T follicular helper cell (primary cell): ENCODE measurements at places on chromosomes 12 and 14.
A peak's percentile ranks its signal among the peaks of the same experiment; 100 is the strongest.

GRCh38 chr12:102562836-102563425 lies 82.6 kb upstream of the IGF1 start:
- no peak for DNase-seq

GRCh38 chr12:48185181-48185919 lies 1.9 kb downstream of the CCDC184 start:
- no peak for DNase-seq

DNA sequence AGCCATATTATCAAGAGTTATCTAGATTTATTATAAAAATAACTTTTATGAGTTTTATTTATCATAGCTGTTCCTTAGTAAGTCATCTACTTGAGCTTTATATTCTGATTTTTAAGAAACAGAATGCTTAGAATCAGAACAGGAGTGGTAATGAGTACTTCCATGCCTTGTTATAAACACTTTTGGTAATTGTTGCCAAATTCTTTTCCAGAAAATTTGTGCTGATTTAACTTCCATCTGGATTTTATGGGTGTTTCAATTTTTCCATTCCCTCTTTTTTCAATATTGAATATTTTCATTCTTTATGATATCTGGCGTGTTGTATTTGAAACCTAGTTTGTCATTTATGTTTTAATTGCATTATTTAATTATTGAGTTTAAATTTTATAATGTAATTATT lies 131.2 kb downstream of the MSRB3 start:
- no peak for DNase-seq

DNA sequence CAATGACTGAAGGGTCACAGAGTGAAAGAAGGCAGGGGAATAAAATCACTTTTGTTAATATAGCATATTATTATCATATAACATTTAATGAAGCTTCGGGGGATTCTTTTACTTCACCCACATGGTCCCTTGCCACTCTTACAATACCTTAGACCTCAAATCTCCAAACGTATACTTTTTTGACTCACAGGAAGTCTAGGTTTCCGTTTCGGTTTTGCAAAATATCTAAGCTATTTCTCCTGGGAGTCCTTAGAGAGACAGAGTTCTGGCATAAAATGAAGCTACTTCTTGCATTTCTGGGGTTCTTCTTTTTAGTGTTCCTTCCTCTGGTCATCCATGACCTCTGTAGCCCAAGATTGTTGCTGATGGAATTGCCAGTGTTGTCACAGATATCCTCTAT lies 590.5 kb upstream of the ATP2B1 start:
- DNase-seq, result no peak

GRCh38 chr12:124916374-124917134 lies 2.1 kb upstream of the UBC start:
- no peak for DNase-seq

GRCh38 chr14:54083549-54084239 lies 127.1 kb upstream of the BMP4 start:
- no peak for DNase-seq

- DNase-seq, result no peak
Measured at GRCh38 chr12:24102676-24103075, 153.2 kb upstream of the SOX5 start.

- no peak for DNase-seq
Measured at GRCh38 chr12:62983594-62983993, 48.6 kb upstream of the PPM1H start.

GRCh38 chr12:20268771-20269170 lies 99.6 kb upstream of the PDE3A start:
- no peak for DNase-seq

DNA sequence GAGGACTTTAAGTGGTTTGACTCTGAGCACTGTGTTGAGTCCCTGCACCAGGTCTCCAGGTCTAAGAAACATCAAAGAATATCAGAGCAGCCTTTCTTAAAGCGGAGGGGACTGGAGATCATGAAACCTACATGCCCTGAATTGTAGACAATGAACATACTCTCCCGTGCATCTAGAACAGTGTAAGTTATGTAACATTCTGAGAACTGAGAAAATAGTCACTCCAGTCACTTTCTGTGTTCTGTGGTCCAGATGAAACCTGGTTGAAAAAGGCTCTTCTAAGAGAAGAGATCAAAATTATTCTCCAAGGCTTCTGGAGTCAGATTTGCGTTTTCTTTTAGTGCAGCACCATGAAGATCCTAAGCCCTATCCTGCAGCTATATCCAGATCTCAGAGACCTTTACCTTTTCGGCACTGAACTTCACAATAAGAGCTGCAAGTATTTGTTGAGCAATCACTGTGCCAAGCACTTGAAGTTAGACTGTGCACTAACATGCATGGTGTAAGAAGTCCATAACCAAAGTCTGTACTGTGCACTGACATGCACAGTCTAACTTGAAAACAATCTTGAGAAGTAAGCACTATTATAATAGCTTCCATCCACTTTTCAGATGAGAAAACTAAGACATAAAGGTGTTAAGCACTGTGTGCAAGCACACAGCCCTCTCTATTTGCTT lies 65.6 kb upstream of the TMEM263 start:
- DNase-seq, result no peak

DNA sequence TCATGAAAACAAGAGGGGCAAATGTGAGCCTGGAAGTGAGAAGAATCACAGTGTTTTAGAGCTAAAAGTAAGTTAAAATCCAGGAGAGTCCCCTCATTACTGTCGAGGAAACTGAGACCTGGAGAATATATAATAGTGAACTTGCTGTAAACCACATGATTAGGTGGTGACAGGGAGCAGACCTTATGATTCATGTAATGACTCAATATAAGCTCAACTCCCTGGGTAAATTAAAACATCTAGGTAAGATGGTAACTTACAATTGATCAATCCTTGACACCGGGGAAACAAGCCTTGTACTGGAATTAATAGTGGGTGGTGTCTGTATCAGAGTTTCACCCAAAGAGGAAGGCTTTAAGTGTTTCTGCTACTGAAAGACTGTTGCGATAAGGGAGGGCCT lies 269.3 kb downstream of the SNAPC1 start:
- DNase-seq, result no peak

GRCh38 chr14:58941629-58942028 lies 246.8 kb upstream of the DAAM1 start:
- no peak for DNase-seq

GRCh38 chr14:77067632-77068516 lies 30.2 kb upstream of the CIPC start:
- DNase-seq, result peak; percentile 41

DNA sequence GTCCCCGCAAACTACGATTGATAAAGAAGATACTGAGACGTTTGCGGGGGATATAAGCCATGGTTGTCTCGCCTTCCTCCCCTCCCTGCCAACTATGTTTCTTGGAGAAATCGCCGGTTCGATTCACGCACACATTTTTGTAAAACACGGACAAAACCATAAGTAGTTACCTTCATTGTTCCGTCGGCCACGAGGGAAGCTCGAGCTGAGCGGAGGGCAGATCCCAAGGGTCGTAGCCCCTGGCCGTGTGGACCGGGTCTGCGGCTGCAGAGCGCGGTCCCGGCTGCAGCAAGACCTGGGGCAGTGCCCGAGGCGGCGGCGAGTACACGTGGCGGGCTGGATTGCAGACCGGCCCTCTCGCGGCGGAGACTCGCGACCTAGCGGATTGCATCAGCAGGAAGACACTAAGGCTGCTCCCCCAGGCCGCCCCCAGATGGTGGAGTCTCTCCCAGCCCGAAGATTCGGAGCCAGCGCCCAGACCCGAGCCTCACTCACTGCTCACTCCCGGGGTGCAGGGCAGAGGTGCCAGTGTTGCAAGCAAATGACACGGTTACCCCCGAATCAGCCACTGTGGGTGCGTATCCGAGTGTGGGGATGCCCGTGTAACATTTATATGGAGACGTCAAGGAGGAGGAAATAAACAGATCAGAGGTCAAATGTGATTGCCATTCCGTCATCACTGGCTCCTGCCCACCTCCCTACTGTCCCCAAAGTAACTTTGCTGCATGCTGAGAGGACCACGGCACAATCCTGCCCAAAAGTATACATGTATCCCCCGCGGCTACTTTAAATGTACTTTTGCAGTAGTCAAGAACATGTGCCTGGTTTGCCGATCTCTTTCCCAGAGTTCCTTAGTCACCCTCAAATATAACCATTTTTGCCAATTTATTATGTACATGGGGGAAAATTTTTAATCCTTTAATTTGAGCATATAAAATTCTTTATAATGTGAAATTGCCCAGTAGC lies at the start of gene BCAT1:
Gene BCAT1 (minus strand): TSS at position 345 of the 966 bp plus-strand sequence. CDS start 169 bp downstream, at position 176.
- DNase-seq, result no peak

DNA sequence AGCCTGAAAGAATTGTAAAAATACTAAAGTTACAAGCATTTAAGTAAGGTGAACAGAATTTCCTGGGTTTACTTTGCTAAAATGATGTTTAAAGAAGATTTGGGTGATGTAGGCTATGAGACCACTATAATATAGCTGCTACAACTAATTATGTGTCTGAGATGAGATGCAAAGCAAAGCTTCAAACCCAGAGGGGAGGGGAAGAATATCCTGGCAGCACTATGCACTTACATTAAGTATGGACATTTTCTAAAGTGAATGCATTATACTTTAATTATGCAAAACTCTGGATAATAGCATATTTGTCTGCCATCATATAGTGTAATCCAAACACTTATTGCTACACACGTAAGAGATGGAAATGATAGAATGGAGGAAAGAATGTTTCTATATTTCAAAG lies 1003.7 kb downstream of the GALC start:
- DNase-seq, result no peak

DNA sequence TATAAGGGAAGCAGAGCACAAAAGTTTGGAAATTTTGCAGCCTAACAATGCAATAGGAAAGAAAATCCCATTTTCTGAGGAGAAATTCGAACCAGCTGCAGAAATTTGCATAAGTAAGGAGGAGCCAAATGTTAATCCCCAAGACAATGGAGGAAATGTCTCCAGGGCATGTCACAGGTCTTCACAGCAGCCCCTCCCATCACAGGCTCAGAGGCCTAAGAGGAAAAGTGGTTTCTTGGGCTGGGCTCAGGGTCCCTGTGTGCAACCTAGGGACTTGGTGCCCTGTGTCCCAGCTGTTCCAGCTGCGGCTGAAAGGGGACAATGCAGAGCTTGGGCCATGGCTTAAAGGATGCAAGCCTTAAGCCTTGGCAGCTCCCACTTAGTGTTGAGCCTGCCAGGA lies 190.0 kb downstream of the MDGA2 start:
- no peak for DNase-seq

- no peak for DNase-seq
Measured at GRCh38 chr14:98059106-98059505, 1212.9 kb downstream of the BCL11B start.

DNA sequence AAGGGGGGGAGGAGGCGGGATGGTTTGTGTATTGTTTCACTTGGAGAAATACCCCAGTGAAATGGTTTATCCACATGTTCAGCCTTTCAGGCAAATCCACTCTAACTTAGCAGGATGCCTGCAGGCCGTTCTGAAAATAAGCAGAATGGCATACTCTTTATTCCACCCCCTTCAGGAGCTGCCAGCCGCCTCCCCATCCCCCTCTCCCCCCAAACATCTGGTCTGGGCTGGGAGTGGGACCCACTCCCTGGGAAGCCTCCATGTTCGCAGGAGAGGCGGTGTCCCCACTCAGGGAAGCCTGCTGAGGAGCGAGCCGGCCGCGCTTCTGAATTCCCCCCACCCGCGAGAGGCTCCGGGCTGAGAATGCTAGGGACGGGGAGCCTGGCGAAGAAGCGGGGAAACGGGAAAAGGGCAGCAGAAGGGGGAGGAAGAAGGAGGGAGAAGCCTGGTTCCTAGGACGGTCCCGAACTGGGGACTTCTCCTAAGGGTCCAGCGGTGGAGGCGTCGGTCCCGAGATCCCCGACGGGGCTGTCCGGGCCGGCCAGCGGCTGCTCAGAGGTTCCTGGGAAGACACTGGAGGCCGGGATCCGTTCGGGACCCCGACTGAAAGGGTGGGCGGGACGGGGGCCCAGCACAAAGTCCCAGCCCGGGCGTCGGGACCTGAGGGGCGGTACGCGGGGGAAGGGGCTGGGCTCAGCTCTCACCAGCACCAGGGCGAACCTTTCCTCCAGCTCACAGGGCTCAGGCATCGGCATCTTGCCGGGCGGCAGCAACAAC lies 666 bp downstream of the FMNL3 start:
- DNase-seq, result no peak

GRCh38 chr12:33994857-33995808 lies 27.2 kb upstream of the ALG10 start:
- DNase-seq, result no peak

- no peak for DNase-seq
Measured at GRCh38 chr12:63313139-63313538, 162.1 kb upstream of the AVPR1A start.

DNA sequence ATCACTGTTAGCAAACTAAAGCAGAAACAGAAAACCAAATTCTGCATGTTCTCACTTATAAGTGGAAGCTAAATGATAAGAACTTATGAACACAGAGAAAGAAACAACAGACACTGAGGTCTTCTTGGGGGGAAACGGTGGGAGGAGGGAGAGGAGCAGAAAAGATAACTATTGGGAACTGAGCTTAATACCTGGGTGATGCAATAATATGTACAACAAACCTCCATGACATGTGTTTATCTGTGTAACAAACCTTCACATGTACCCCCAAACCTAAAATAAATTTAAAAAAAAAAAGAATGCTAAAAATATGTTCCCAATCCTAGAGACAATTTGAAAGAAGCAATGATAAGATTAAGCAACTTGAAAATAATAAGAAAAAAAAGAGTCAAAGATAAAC lies 89.5 kb downstream of the SOX5 start:
- no peak for DNase-seq

DNA sequence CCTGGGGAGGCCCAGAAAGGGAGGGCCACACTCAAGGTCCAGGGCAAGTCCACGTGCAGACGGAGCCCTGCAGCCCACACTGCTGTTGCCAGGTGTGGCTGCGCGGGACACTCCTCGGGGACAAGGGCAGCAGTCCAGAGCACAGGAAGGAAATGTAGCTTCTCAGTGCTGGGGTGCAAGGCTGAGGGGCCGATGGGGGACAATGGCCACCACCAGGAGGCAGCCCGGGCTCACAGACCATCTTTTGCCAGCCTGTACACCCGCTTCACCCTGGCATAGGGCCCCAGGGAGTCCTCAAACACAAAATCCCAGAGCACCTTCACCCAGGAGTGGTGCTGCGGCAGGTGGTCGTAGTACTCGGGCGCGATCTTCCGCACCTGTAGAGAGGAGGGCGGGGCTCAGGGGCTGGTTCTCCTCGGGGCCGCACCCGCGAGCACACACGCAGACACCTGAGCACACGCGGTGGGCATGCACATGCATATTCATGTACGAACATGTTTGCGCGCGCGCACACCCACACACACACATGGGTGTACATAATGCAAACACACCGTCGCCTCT lies 12.8 kb downstream of the DEGS2 start:
- no peak for DNase-seq
